Astrocyte of the spinal cord (primary cell): ENCODE measurements at places on chromosomes 6 and 20.

- DNase-seq, result no peak
Measured at GRCh38 chr20:20167698-20168097, 115.4 kb downstream of the CFAP61 start.

DNA sequence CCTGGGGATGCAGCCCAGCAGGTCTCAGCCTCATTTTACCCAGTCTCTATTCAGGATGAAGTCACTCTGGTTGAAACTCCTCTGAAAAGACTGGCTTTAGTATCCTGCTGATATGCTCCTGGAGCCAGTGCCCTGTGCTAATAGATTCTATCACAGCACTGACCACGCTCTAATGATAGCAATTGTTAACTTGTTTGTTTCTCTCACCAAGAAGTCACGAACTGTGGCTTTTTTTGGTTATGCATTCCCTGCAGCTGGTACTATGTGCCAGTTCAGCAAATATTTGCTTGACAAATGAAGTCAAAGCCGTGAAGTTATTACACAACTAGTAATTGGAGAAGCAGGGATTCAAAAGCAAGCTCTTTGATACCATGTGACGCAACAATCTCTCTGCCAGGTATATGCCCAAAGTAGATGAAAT lies 754.6 kb downstream of the KIF16B start:
- DNase-seq, result no peak

DNA sequence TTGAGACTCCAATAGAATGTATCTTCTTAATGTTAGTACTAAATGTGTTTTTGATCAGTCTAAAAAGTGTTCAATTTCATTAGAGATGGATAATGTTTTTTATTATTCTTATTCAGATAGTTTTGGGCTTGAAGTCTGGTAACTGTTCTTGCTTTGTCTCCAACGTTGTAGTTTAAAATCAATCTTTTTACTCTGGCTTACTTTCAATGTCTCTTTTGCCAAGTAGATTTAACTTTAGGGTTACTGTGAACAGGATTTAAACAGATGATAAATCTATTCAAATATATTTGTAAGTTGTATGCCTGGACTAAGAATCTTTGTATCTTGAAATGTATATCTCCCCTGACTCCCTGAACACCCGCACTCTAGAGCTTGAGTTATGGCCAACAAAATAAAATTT lies 51.1 kb downstream of the SGK1 start:
- no peak for DNase-seq

- no peak for DNase-seq
Measured at GRCh38 chr6:90460051-90460450, 126.8 kb downstream of the MAP3K7 start.

DNA sequence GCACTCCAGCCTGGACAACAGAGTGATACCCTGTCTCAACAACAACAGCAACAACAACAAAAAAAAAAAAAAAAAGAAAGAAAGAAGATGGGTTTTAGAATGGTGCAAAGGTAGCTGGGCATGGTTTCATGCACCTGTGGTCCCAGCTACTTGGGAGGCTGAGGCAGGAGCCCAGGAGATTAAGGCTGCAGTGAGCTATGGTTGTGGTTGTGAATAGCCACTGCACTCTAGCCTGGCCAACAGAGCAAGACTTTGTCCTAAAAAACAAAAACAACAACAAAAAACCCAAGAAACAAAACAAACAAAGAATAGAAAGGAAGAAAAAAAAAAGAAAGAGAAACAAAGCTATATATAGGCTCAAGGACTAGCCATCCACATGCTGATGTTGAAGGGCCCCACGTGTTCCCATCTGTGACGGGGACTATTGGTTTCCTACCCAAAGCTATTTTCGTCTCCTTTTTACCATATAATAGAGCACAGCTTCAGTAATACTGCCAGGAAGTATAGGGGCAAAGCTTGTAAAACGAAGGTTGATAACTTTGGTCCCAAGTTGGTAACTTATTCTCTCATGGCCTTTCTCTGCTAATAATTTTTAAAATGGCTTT lies 7.9 kb upstream of the EEF1E1 start:
- DNase-seq, result no peak

GRCh38 chr6:25913741-25914140 lies 16.8 kb downstream of the SLC17A2 start:
- no peak for DNase-seq

GRCh38 chr20:33689973-33690372 lies 3.8 kb upstream of the E2F1 start:
- peak; percentile 59 for DNase-seq

GRCh38 chr20:19881080-19881840 lies 123.2 kb downstream of the RIN2 start:
- DNase-seq, result no peak

- DNase-seq, result no peak
Measured at GRCh38 chr6:150537893-150538292, 61.8 kb upstream of the PLEKHG1 start.

- DNase-seq, result peak; percentile 64
Measured at GRCh38 chr6:71967436-71967835, 81.1 kb downstream of the RIMS1 start.

DNA sequence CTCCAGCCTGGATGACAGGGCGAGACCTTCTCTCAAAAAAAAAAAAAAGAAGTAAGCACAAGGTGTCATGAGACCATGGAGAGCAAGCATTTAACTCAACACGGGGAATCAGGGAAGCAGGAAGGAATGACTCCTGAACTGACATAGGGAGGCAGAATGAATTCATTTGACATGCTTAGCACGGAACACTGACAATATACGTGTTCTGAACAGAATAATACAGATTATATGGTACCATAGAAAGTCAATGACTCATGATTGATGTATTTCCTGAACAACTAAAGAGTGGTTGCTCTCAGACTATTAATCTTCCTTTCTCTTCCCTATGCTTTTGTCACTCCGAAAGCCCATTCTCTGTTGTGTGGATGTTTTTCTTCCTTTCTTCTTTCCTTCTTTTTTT lies 20.7 kb upstream of the ASIP start:
- DNase-seq, result peak; percentile 62

DNA sequence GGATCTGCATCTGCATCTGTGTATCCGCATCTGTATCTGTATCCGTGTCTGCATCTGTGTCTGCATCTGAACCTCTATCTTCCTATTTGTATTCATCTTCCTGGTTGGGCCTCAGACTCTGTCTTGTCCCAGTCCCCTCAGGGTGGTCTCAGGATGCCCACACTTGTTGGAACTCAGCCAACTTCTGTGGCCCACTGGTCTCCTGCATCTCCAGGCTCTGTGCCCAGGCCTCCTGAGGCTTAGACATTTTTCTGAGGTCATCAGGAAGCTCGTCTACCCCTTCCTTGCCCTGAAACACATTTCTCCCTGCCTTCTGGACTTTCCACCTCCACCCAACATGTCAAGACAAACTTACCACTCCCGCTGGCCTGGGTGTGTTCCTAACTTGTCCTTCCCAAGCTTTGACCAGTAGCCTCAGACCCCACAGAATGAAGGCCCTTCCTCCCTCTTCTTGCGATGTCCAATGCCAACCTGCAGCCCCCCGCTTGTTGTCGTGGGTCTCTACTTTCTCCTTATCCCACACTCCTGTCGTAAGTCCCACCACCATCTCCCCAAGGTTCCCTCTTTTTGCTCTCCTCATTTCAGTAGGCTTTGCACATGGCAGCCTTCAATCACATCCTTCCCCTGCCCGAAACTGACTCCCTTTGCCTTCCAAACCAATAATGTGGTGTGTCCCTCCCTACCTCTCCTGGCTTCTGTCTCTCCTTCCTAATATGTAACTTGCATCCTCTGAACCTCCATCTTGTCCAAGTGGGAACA lies 176.5 kb downstream of the DLL1 start:
- DNase-seq, result no peak

- DNase-seq, result no peak
Measured at GRCh38 chr6:80488190-80488589, 381.7 kb downstream of the BCKDHB start.

DNA sequence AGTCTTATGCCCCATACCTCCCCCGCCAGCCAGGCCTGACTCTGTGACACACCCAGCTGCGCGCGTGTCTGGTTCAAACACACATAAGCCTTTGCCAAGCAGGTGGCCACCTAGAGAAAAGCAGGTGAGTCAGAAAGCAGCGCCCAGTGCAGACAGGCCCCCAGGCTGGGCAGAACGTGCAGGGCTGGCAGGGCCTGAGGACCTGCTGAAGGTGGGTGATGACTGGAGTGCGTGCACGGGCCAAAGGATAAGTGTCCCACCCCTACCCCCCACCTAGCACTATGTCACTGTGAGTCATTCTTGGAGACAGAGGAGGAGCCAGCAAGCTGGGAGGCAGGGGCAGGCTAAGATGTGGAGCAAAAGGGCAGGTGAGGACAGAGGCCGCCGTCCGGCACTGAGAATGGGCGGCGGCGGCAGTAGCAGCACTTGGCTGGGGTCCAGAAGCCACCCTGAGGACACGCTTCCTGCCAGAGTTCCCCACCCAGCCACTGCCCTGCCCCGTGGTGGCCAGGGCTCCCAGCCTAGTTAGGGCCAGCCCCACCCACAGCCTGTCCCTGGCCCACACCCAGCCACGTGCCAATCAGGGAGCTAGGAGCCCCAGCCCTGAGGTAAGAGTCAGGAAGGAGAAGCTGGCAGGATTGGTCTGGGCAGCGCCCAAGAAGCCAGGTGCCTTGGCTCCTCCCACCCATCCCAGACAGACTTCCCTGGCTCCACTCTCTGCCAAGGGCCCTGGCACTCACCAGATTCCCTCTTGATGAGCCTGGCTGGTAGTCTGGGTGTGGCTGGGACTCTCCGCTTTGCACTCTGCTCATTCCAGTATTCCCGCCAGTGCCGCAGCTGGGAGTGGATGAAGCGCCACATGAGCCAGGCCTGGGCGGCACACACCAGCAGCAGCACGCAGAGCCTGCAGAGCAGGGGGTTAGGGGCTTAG lies 72.7 kb downstream of the TRAM2 start:
- peak; percentile 86 for DNase-seq

- no peak for DNase-seq
Measured at GRCh38 chr20:35174458-35175216, 2.8 kb downstream of the PROCR start.

- DNase-seq, result no peak
Measured at GRCh38 chr6:98821756-98822405, 12.5 kb upstream of the POU3F2 start.

GRCh38 chr20:60921022-60921622 lies 330.9 kb upstream of the CDH4 start:
- peak; percentile 4 for DNase-seq

DNA sequence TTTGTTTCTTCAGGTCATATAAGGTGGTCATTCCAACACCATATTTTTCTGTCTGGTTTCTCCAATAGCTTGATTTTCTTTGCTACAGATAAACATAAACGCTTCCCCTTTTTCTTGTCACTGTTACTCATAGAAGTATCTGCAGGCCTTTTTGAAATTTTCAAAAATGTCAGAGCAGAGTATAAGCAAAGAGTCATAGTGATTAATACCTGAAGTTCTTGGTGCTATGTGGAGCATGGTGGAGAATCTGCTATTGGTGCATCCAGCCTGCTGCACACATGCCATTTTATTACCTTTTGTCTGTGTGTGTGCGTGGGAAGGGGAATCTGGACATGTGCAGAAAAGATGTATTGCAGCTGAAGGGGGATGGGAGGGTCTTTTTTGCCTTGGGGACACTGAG lies 19.7 kb downstream of the STX11 start:
- DNase-seq, result no peak

DNA sequence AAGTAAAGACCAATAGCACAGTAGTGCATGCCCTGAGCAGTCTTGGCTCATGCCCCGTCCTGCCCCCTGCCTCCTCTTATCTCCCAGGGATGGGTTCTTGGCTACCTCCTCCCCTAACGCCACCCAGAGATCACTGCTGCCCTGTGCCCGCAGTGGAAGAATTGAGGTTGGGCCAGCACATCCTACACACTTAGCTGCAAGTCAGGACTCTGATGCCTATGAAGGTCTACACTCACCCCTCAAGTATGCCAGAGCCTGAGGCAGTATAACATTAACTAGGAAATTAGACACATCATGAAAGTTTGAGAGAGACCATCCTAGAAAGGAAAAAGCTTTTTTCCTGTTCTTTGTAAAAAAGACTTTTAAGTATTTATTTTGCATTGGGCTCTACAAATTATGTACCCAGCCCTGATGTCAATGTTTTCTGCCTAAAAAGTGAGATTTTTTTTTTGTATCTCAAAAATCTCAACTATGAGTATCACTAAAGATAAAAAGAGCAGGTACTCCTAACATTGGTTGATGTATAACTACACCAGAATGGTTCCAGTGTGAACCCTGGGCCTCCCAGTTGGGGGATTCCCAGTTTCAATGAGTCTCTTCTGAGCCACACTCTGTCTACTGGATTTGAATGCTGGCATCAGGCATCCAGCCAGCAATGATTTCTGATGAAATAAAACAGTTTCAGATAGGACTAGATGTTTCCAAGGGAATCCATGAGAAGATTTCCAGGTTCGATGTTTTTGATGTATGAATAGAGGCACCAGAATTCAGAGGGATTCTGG lies 115.4 kb downstream of the ISM1 start:
- DNase-seq, result no peak

DNA sequence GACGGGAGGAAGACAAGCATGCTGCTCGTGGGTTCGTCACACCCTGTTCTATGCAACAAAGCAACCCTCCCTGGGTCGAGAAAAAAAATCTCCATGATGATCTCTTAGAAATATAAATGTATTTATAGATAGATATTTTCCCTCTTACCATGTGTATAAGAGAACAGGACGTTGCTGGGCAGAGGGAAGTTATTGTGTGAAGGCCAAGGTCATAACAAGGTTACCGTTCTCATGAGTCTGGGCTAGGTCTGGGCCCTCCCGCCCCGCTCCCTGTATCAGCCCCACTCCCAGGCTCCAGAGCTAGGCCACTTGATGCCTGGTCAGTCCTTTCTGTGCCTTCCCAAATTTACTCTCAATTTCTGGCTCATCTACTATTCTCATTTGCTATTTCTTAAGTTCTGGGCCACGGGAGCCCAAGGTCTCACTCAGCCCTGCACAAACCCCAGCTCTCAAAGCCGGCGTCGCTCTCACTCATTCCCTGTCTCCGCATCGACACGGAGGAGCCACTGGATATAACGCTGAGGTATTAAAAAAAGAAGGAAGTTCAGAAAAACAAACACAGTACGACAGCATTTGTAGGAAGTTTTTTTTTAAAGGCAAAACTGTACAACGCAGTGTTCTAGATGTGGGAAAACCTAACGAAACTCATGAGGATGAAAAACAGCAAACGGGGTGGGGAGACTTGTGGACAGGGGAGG lies 96.8 kb downstream of the PSMG4 start:
- peak; percentile 62 for DNase-seq

DNA sequence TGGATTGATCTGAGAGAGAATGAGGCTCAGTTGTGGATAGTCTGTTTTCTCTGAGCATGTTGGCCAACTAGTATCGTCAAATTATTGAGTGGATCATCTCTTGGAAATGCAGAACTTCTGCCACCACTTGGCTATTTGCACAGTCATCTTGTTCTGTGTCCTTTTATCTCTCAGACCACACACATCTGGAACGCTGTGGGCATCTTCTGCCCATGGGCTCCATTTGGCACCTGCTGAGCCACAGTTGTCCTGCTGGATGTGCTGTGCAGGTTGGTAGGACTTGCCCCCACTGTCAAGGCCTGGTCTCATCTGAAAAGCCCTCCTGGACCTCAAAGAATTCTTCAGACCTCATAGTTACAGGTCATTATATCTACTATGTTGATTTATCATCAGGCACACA lies 16.7 kb upstream of the C20orf144 start:
- DNase-seq, result no peak

- no peak for DNase-seq
Measured at GRCh38 chr6:135094403-135094821, 39.8 kb upstream of the HBS1L start.
